ENCODE measurements at places on chromosomes 13 and 19.

GRCh38 chr13:79658333-79658975, 177.5 kb downstream of the NDFIP2 start:
- DNase-seq = no peak

DNA sequence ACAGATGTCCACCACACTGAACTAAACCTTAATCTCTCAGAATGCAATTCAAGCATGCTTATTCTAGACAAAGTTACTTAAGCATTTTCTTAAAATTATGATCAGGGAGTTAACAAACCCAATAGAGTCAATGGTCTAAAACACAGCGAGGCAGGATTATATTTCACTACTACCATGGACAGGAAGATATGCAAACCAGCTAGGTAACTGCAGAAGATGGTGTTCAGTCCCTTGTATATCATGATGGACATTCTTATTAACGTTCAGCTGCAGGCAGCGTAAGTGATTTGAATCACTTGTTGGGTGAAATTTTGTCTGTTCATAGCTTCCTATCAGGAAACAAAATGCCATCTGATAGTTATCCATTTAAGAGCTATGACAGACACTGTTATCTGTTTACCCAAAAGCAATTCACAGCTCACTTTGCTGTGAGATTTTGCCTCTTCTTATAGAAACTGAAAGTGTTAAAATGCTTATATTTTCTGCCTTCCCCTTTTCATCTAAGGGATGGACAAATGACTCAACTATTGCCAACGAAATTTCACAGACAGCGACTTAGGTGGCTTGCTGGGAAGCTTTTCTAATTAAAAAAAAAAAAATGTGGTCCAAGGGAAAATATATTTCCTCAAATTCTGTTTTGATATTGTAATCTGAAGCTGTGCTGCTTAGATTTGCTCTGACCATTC, 591.9 kb downstream of the DACH1 start:
- no peak for DNase-seq

DNA sequence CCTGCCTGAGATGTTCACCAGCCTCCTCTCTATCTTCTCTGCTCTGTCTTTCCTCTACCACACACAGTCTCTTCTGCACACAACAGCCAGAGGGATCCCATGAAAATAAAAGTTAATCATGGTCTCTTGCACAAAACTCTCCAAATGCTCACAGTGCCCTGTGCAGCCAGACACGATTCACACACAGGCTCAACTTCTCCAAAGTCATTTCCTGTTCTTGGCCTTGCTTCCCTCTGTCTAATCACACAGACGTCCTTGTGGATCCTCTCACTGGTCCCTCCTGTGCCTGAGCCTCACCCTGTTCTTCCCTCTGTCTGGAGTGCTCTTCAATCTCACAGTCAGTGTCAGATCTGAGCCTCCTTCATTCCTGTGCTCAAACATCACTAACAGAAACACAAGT, 7.8 kb downstream of the SIGLEC12 start:
- DNase-seq = no peak

DNA sequence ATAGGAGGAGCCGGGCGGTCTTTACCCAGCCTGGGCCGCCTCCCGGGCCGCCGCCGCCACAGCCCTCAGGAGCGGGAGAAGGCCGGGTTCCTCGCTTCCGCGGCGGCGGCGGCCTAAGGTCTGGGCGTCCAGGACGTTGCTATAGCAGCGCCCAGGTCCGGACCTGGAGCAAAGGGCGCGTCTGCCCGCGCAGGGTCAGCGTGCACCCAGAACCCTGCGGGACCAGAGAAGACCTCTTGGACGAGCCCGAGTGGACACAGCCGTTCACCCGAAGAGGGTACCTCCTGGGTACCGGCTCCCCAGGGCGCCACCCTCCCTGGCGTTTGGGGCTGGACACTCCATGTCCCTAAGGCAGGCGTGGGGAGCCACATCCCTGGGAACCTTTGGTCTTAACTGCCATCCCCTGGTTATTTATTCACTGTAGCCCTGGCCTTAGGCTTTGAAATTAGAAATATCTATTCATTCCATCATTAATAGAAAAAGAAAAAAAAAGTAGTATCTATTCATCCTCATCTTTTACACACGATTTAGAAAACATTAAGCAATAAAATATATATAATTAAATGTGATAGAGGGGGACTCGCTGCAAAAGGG, 2.4 kb downstream of the DZIP1 start:
- peak; percentile 69 for DNase-seq

GRCh38 chr13:29605860-29606526, 10.5 kb upstream of the SLC7A1 start:
- DNase-seq = no peak

GRCh38 chr13:25771641-25772478, 280.0 kb downstream of the SHISA2 start:
- no peak for DNase-seq

DNA sequence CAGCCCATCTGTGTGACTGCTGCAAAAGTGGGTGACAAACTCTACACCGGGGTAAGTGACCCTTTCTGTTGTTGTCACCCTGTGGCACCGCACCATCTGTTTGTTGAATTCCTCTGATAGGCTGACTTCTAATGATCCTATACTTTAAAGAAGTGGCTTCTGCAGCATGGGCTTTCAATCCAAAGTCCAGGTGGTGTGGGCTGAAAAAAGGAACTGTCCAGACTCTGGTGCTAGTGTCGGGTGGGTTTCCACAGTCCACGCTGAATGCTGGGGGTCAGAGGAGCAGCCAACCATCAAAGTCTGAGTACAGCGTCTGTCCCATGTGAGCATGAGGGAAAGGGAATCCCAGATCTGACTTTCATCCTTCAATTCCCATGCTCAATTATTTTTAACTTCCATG, 31.6 kb upstream of the SPATA13 start:
- DNase-seq = no peak

DNA sequence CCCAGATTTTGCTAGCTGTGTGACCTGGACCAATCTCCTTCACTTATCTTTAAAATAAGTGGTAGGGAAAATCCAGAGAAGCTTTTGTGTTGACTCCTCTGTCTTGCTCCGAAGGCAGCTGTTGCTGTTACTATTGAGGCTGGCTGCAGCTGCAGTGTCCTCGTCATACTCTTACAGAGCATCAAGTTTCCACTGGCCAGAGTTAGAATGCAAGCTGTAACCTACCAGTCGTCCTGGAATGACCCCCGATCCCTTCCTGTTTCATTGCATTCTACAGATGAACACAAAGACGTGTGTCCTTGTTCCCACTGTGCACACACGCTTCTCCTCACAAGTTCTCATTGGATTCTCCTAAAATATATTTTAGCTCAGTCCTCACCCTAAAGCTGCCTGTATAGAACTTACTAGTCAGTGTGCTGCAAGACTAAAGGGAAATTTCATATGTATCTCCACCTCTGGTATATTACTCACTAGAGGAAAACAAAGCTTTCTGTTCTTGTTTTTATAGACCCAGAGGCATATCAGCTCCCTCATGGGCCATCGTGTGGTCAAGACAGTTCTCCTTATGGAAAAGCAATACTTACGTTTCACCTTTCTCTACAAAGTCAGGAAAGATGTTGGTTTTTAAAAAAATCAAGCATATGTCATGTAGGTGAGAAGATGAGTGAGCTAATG, 589.8 kb downstream of the LMO7 start:
- DNase-seq = no peak

- DNase-seq = peak; percentile 47
These were observed 16.4 kb upstream of the ZNF492 start for GRCh38 chr19:22617614-22618320.

DNA sequence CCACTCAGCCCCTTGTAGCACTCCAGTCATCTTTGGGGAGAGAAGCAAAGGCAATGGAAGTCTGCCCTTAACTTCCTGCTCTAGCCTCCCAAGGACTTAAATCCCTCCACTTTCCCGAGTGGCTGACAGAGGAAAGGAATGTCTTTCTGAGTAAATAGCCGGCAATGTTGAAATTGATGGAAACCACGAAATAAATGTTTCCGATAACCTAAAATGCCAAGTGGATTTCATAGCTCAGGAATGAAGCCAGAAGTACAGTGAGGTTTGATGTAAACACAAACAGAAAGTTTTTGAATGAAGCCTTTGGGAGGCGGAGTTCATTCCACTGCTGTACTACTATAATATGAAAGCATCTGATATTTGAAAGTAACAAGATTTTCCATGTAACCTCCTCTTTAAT, 14.0 kb upstream of the TBC1D4 start:
- no peak for DNase-seq

GRCh38 chr19:51803967-51804366, 9.0 kb downstream of the FPR3 start:
- DNase-seq = no peak

GRCh38 chr13:22298530-22298929, 627.7 kb downstream of the FGF9 start:
- DNase-seq = no peak

DNA sequence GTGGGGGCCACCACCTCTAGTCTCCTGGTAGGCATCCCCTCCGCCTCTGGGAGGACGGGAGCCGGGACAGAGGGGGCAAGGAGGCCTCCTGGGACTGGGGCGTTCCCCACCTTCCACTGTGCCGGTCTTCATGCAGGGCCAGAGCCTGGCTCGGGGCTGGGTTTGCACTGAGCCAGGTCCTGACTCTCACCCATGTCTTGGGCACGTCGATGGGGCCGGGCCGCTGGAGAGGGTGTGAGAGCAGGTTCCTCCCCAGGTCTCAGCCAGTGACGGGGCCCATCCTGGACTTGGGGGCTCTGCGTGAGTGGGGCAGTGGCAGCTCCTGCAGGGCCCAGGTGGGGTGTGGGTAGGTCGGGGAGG, 26.6 kb downstream of the ATP11A start:
- DNase-seq = no peak

- no peak for DNase-seq
These were observed 6.5 kb downstream of the LGALS7B start for GRCh38 chr19:38795549-38795948.

DNA sequence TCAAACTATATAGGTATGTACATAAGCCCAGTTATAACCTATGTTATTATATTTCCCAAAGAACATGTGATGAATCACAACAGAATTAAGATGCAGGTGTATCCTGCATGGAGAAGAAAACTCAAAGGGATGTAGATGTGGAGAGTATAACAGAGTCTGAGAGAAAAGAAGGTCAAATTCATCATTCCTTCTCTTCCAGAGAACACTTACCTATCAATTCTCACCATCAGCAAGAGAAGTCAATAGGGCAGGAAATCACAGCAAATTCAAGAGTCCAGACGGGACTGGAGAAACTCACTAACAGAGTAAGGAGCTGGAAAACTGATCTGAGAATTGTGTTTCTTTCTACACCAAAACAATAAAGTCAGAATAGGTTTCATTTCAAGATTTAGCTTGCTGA, 28.4 kb downstream of the DIAPH3 start:
- DNase-seq = no peak

DNA sequence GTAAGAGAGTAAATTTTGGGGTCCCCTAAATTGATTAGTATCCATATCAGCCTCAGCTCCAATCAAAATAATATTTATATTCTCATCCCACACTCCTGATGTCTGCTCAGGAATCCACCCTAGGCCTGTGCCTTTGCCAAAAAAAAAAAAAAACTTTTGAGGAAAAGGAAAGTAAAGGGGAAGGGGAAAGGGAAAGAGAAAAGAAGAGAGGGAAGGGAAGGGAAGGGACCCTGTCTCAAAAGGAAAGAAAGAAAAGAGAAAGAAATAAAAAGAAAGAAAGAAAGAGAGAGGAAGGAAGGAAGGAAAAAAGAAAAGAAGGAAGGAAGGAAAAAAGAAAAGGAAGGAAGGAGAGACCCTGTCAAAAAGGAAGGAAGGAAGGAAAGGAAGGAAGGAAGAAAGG, 91.8 kb upstream of the CACNA1A start:
- no peak for DNase-seq

GRCh38 chr13:24500977-24501376, 11.6 kb downstream of the PARP4 start:
- no peak for DNase-seq

DNA sequence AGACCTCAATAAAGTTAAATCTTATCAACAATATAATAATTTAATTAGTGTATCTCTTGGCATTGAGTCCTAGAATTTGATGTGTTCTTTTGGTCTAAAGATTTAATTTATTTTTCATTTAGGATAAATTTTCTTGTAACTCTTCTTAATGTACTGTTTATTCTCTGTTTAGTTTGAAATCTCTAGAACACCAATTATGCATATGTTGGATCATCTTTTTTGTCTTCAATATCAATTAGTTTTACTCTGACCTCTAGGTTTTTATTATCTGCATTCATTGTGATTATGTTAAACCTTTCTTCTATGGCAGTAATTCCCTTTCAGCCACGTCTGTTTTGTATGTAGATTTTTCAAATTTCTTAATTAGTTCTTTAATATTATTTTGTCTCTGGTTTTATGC, 93.8 kb upstream of the ARHGEF7 start:
- no peak for DNase-seq

- DNase-seq = no peak
These were observed 677 bp downstream of the TGDS start for GRCh38 chr13:94595001-94595949.

GRCh38 chr13:99548448-99548847, 47.2 kb downstream of the TM9SF2 start:
- DNase-seq = no peak

DNA sequence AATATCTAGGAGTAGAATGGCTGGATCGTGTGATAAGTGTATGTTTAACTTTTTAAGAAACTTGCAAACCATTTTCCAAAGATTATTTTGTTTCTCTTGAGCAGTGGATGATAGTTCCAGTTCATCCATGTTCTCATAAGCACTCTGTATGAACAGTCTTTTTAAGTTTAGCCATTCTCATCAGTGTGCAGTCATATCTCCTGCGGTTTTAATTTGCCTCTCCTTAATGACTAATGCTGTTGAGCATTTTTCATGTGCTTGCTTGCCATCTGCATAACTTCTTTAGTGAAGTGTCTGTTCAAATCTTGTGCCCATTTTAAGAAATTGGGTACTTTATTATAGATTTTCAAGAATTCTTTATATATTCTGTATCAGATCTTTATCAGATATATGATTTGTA, 58.6 kb downstream of the WASF3 start:
- no peak for DNase-seq

DNA sequence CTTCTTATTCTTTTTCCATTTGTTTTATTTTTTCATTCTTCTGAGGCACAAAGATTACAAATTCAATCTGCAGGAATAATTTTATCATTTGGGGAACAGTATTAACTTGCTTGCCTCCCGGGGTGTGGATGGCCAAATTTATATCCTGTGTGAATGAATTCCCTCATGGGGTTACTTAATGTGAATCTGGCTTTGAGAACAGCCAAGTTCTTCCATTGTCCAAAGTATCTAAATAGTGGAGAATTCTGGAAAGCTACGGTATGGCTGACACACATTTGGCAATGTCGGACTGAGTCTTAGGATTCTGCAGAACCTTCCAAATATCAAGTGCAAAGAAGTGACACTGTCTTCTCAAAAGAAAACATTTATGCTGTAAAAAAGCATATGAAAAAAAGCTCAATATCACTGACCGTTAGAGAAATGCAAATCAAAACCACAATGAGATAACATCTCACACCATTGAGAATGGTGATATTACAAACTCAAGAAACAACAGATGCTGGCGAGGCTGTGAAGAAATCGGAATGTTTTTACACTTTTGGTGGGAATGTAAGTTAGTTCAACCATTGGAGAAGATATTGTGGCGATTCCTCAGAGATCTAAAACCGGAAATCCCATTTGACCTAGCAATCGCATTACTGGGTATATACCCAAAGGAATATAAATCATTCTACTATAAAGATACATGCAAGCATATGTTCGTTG, 620.2 kb downstream of the EFNB2 start:
- no peak for DNase-seq

Data from upper lobe of right lung (tissue), 1 donor.